ENCODE measurements at places on chromosomes 7 and 10.

- no peak for DNase-seq
Measured at GRCh38 chr10:60296073-60296472, 93.6 kb downstream of the ANK3 start.

GRCh38 chr10:50653142-50653541 lies 29.4 kb upstream of the SGMS1 start:
- DNase-seq: no peak

DNA sequence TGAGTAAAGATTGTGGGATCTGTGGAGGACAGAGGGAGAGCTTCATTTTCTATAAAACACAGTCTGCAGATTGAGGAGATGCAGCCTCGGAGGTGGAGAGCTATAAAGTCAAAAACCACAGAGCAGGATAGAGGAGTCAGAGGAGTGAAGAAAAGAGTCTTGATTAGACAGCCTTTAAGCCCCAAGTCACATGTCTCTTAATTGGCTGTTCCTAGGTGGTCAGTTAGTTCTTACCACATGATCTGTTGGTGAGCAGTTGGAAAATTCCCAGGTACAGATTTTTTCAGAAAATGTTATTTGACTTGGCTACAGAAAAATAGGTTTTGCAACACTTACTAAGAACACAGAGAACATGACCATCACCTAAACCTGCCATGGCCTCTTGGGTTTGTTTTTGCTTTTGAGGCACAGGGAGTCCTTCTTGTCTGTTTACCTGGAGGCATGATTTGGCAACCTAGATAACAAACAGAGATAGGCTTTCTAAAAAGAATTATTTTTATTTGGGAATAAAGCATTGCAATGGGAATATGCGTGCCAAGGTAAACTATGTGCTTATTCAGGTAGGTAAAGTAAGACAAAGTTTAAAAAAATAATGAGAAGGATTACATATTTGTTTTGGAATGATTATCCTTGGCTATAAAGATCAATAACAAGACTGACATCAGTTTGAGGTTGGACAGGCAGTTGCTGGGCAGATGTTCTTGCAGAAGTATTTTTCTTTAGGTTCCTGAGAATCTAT lies 604 bp upstream of the CYP3A43 start:
- no peak for DNase-seq

GRCh38 chr10:80204677-80205476 lies 460 bp downstream of the ANXA11 start:
- DNase-seq: peak; percentile 49

GRCh38 chr10:120827251-120827875 lies 23.8 kb upstream of the WDR11 start:
- DNase-seq: no peak

GRCh38 chr7:22627136-22627535 lies 99.9 kb upstream of the IL6 start:
- DNase-seq: no peak

DNA sequence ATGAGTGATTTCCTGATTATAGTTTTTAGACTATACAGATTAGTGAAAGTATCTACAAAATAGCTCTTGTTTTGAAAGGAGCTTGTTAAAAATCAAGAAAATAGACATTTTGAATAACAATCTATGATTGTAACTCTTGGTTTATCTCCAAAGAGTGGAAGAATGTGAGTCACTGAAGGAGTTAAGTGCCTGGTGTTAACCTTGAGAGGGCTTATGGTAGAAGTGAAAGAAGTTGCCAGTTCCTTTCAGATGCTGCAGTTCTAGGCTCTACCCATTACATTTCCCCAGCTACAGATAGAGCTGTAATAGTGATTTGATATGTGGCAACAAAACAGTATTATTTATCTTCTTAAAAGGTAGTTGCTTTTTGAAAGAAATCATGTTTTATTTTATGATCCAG lies 12.7 kb downstream of the NRBF2 start:
- DNase-seq: no peak

- no peak for DNase-seq
Measured at GRCh38 chr7:87872346-87872745, 3.8 kb downstream of the SLC25A40 start.
